ENCODE measurements at places on chromosomes 5 and 9.

GRCh38 chr5:180315762-180316212, 23.9 kb upstream of the MAPK9 start:
- H3K4me1 ChIP-seq, result no peaks in the 10 kb centered on the region
- no peak for DNase-seq
- no peaks in the 10 kb centered on the region for H3K27me3 ChIP-seq
- peaks cover 5% of the 10 kb centered on the region for H3K36me3 ChIP-seq
- H3K27ac ChIP-seq, result no peak overlapping the region

DNA sequence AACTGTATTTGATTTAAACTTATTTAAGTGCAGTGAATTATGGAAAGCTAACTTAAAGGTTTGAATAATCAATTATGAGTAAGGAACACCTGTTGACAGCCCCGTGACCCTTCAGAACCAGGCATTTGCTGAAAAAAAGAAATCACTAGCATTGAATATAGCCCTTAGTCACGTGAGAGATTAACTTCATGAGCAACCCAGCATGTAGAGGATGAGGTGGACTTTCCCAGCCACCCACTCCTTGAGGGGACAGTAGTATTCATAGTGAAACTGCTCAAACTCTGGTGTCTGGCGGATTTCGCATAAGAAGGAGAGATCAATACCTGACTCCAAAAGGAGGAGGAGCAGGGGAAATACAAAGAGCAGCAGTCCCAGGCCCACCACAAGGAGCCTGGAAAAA, 184.8 kb upstream of the RASEF start:
- no peaks in the 10 kb centered on the region for H3K27me3 ChIP-seq
- no peak for DNase-seq
- H3K36me3 ChIP-seq, result no peaks in the 10 kb centered on the region

DNA sequence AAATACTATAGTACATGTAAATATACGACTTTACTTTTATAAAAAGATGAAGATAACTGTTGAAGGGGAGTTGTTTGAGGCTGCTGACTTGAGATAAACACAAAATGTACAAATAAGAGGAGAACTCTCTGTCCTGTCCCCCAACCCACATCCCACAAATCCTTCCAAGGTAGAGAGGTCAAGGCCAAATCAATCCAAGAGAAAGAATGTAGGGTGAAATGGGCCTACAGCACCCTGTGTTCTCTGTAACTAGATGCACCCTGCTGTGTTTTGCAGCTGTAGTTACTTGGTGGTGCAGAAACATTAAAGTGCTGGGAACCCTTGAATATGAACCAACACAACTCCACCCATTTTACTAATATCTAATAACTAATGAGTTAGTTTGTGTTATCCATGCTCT, 2.0 kb upstream of the LHFPL2 start:
- no peak overlapping the region for H3K27ac ChIP-seq
- peaks cover 4% of the 10 kb centered on the region for H3K36me3 ChIP-seq
- H3K27me3 ChIP-seq, result no peaks in the 10 kb centered on the region

DNA sequence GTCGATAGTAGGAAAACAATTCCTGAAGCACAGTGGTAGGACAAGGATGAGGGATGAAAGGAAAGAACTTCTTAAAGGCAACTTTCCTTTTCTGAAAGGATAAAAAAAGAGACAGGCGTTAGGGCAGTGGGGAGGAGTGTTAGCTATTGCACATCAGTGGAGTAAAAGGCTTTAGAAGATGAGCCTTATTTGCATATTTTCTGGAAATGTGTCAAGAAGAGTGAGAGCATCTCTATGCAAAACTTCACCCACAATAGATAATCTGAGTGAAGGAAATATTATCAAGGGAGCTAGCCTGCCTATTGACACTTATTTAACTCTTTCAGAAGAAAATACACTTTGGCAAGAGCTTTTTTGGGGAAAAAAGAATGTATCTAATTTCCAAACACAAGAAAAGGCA, 151.6 kb downstream of the MACIR start:
- H3K36me3 ChIP-seq, result no peaks in the 10 kb centered on the region
- H3K4me3 ChIP-seq, result no peak overlapping the region
- no peak for DNase-seq
- H3K4me1 ChIP-seq, result peaks cover 30% of the 10 kb centered on the region
- H3K27ac ChIP-seq, result no peak overlapping the region

DNA sequence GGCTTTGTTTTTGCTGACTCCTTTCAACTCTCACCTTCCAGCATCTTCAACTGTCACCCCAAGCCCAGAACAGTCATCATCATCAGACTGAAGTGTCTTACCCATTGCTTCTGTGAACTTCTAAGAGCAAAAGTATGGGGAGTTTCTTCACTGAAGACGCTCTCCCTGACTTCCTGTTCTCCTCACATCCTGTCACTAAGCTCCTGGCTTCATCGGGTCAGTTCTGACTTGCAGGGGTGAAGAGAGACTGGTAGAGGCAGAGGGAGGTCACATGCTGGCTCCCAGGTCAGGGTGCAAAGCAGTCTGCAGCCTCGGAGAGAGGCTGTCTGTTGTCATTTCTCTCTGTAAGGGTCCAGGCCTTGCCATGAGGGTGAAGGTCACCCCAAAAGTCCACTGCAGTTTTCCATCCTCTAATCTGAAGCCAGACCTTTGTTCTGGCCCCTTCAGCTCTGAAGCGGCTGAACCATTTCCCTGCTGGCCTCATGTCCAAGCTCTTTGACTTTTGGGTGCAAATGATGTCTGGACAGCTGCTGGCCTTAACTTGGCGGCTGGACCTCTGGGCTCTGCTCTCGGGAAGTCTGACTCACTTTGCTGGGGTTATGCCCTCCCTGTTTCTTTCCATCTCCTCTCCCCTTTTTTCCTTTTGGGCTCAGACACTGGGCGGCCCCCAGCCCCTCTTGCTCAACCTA, 305.0 kb downstream of the RAB3C start:
- no peaks in the 10 kb centered on the region for H3K36me3 ChIP-seq
- no peak overlapping the region for H3K4me3 ChIP-seq
- peaks cover 6% of the 10 kb centered on the region for H3K27me3 ChIP-seq
- no peak for DNase-seq

DNA sequence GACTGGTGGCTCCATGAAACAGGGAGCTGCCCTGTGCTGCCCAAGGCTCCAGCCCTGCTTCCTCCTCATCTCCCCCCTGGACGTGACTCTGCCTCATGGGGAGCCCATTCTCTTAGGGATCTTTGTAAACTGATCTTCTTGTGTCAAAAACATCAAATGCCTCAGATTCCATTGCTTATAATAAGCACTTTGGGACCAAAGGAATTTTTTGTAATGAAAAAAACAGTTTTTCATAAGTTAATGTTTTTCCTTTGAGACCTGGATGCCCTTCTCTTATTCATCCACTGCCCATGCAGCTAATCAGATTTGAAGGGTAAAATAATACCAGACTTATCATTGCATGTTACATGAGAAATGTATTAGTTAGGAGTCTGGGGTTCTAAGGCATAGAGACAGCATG, 41.7 kb downstream of the PALM2AKAP2 start:
- H3K4me1 ChIP-seq, result peaks cover 10% of the 10 kb centered on the region
- H3K4me3 ChIP-seq, result no peak overlapping the region
- H3K27ac ChIP-seq, result no peak overlapping the region
- no peaks in the 10 kb centered on the region for H3K27me3 ChIP-seq
- no peak for DNase-seq

GRCh38 chr5:42250-42649, 49.7 kb upstream of the PLEKHG4B start:
- H3K4me3 ChIP-seq, result no peak overlapping the region
- no peaks in the 10 kb centered on the region for H3K36me3 ChIP-seq
- no peaks in the 10 kb centered on the region for H3K4me1 ChIP-seq
- peaks cover 76% of the 10 kb centered on the region for H3K27me3 ChIP-seq
- no peak overlapping the region for H3K27ac ChIP-seq

DNA sequence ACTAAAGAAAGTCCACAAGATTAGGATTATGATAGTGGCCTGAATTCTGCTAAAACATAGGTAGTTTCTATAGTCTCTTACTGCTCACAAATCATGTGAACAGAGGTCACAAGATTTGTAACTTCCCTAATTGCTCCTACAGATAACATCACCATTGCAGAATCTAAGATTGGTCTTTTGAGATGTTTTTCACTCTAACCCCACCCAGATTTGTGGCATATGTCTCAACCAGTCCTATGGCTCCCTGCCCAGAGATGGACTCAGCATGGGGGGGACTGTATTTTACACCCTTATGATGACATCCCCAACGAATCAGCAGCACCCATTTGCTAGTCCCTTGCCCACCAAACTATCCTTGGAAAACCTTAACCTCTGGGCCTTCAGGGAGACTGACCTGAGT, 1046.2 kb downstream of the CDH12 start:
- H3K27me3 ChIP-seq, result no peaks in the 10 kb centered on the region
- no peak overlapping the region for H3K27ac ChIP-seq
- no peak overlapping the region for H3K4me3 ChIP-seq

DNA sequence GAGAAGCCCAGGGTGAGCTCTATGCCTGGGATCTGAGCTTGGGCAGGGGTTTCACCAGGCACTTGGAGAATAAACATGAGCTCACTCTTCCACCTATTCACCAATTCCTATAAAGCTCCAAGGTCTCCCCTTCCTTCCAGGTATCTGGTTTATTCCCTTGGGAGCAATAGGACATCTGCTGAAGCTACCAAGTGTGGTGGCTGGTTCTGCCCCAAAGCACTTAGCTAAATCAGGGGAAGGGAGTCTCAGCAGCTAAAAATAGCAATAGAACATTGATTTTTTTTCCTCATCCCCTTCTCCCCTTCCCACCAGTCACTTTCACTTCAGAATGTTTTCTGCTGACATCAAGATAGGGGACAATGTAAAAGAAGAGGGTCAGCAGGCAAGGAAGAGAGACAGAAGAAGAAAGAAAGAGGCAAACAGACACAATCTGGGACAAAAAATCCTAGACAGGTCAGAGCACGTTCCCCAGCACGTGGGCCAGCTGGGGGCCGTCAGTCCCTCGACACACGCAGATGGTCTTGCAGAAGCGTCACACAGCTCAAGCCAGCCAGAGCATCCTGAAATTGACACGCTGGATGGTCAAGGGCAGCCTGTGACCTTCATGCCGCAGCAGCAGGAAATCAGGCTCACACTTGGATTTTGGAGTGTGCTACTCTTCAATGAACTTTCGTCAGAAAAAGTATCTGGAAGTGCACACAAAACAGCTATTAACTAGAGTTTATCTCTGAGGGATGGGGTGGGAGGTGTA, 176.0 kb downstream of the ZNF608 start:
- DNase-seq, result no peak
- no peak overlapping the region for H3K27ac ChIP-seq

GRCh38 chr5:149666212-149666852, 63.8 kb upstream of the PPARGC1B start:
- no peaks in the 10 kb centered on the region for H3K36me3 ChIP-seq
- no peak overlapping the region for H3K27ac ChIP-seq
- peaks cover 3% of the 10 kb centered on the region for H3K27me3 ChIP-seq
- no peak overlapping the region for H3K4me3 ChIP-seq
- no peaks in the 10 kb centered on the region for H3K4me1 ChIP-seq

DNA sequence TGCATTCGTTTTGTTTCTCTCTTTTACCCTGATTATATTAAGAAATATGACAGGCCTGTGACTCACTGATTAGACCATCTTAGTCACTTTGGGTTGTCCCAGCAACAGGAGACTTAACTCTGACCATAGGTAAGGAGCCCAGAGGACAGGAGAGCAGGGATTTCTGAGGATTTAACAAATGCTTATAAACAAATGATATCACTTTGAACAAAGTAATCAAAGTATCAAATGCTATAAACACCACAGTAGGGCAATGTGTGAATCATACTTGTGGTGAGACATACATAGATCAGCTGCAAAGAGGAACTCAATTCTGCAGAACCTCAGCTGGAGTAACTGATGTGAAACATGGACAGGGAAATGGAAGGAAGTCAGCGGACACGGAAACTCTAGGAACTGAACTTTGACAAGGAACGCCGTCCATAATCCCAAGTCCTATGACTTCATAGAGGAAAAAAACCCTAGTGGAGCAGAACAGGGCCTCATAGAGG, 190.6 kb upstream of the MSX2 start:
- peak overlapping the region; percentile 88 for H3K27ac ChIP-seq
- H3K4me1 ChIP-seq, result peaks cover 37% of the 10 kb centered on the region
- no peak for DNase-seq
- H3K4me3 ChIP-seq, result no peak overlapping the region
- H3K36me3 ChIP-seq, result no peaks in the 10 kb centered on the region

All from type B pancreatic cell (in vitro differentiated cells).